Naive thymus-derived CD4-positive, alpha-beta T cell (primary cell): ENCODE measurements at places on chromosomes 2 and 18. TPM values are rescaled to one million over a fixed set of nuclear protein-coding genes. Genes with fewer than 3 reads are reported as not detected.

GRCh38 chr2:127174136-127174535, 46.0 kb downstream of the CYP27C1 start:
- DNase-seq: no peak

GRCh38 chr18:56382541-56382940, 255.9 kb downstream of the TXNL1 start:
- no peak for DNase-seq

GRCh38 chr18:45456090-45457021, 158.9 kb upstream of the SLC14A2 start:
- no peak for DNase-seq

- DNase-seq: no peak
Measured at GRCh38 chr2:95390881-95391321, 11.6 kb upstream of the FAHD2A start.

DNA sequence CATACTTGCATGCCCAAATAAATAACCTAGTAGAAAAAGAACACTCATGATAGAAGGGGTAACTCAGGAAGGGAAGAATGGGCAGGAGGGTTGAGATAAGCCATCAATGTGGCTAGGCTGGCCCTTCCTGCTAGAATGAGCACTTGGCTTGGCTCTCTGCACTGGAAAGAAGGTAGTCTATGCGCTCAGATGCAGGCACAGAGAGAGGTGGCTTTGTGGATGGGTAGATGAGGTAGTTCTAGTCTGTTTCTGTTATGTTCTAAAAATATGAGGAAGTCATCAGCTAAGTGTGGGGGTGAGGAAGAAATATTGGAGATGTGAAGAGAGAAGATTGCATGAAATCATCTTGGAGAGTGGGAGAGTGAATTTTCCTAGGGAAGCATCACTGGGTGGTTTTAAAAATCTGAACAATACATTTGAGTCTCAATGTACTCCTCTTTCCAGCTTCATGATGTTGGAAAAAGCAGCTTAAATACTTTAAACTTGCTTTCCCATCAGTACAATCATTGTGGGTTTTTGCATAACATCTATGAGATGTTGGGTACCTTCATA, 357.1 kb downstream of the CNTNAP5 start:
- DNase-seq: no peak

DNA sequence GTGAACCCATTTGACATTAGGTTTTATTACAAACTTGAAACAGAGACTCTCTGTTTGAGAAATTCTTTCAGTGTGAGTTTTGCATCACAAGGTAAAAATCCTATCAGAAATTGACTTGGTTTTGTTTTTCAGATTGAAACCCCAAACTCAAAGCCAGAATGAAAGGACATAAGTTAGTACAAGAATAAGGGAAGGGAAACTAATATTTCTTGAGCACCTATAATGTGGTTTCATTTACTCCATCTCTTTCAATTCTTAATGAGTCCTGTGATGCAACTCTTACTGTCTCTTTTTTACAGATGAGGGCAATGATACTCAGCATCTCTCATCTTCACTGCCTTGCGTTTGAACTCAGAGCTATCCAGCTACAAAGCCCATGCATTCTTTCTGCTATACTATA, 210.0 kb upstream of the SIX3 start:
- DNase-seq: no peak

- DNase-seq: no peak
Measured at GRCh38 chr2:183011743-183012142, 26.5 kb downstream of the NCKAP1 start.

- DNase-seq: no peak
Measured at GRCh38 chr18:62898359-62898758, 183.0 kb downstream of the PHLPP1 start.

GRCh38 chr2:128799284-128799552, 480.6 kb upstream of the HS6ST1 start:
- no peak for DNase-seq

- DNase-seq: no peak
Measured at GRCh38 chr2:136019306-136019705, 33.9 kb upstream of the DARS1 start.

DNA sequence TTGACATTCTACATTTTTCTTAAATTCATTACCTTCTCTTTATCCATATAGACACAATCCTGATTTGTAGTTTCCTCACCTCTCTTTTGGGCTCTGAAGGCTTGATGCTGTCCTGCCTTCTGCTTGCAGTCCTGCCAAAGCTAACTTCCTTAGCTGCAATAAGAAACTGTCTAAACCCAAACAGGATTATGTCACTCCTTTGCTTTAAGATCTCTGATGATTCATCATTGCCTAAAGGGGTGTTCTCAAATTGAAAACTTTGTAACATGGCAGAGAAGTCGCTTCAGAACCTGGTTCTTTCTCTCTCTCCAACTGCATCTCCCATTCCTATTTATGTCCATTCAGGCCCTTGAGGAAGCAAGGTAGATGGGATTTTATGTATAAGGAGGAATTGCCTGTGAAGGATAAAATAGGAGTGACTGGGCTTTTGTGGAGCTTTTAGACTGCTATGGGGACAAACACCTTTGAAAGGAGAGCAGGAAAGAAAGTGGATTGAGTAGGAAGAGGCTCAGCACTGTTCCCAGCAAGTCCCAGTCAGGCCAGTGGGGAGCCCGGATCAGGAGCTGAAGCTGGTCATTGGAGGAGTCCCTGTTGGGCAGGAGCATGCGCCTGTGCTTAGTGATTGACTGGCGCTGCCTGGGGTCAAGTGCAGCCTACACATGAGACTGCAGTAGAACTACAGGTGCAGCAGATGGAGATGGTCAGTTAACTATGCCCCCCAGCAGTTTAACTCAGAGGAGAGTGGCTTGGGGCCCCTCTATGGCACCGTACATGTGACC, 390.6 kb downstream of the CTNNA2 start:
- DNase-seq: no peak

- no peak for DNase-seq
Measured at GRCh38 chr2:71784734-71785511, 331.6 kb downstream of the DYSF start.

GRCh38 chr2:221103930-221104329, 468.2 kb downstream of the EPHA4 start:
- DNase-seq: no peak

Gene UGT1A5
- not detected for total RNA-seq

Gene AMER3
- not detected for total RNA-seq

Gene DAW1
- total RNA-seq: not detected

Gene CPO
- not detected in 2 replicates for total RNA-seq

Gene CXCR1
- total RNA-seq: not detected

Gene NXPH2
- total RNA-seq: not detected
